Panc1 (cell line): ENCODE measurements at places on chromosomes 7 and 10. TPM values are rescaled to one million over a fixed set of nuclear protein-coding genes. Genes with fewer than 3 reads are reported as not detected.

The TMEM176B gene
- total RNA-seq = 0.31 TPM

The MSMB gene
- not detected for total RNA-seq

The KIAA1549 gene
- total RNA-seq = 14.1 TPM

- no peak for DNase-seq
Measured at GRCh38 chr10:124688889-124689670, 55.1 kb downstream of the FAM53B start.

The MCM10 gene
- total RNA-seq = 22.8 TPM

- DNase-seq = no peak
Measured at GRCh38 chr7:49878089-49878488, 104.7 kb downstream of the VWC2 start.

The GPR85 gene
- not detected for total RNA-seq
